ENCODE measurements at places on chromosomes 6 and 20.
A peak's percentile ranks its signal among the peaks of the same experiment; 100 is the strongest.

DNA sequence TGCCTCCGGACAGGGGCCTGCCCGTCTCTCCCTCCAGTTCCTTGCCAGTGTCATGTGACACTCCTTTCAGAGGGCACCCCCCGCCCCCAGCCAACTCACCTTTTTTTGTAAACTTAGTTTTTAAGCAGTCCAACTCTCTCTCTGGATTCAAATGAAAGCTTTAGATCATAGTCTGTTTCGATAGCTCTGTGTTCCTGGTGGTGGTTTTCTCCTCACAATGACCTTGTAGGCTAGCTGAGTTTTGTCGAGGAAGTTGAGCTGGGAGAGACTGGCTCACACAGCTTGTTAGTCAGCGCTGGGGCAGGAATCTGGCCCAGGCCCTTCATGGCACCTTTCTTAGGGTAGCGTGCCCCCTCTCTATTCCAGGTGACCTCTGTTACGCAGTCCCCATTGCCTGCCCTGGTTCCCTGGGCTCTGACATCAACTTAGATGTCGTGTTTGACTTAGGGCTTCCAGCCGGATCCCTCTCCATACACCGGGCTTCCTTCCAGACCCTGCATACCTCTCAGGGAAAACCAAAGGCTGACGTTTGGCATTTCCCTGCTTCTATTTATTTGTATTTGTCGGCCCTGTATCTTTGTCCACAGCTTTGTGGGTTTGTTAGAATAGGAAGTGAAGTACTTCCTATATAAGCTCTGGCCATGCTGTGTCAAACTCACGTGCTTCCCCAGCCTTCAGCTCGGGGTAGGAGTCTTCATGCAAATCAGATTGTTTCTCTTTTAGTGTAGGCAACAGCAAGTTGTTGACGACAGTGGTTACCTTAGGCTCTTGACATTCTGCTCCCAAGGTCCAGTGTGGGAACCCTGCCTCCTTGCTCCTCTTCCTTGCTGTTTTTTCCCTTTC is 12.7 kb downstream of the IGF2R start:
- DNase-seq = peak; percentile 62

DNA sequence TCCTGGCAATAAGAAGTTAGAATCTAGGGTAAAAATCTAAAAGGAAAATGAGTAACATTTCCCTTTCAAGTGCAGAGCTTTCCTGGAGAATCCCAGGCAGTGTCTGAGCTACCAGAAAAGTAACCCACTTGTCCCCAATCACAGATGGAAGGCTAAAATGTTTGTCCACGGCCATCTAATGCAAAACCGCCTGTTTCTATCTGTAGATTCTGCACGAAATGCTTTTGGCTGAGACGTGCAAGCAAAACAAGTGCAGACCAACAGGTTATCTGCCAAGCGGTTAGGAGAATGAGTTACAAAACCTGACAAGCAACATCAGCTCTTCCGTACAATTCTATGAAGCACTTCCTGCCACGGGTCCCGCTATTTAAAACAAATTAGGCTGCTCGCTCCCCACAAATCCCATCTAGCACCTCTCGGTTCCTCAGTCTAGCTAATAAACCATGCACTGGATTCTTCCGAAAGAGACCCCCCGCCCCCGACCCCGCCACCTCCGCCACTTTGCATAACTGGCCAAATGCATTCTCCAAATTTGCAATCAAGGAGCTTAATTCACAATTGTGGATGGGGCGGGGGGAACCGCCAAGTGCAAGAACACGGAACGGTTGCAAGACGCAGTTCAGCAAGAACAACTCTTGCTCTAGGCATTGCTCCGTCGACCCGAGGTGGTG is 1.4 kb downstream of the ELOVL5 start:
- peak; percentile 48 for DNase-seq

DNA sequence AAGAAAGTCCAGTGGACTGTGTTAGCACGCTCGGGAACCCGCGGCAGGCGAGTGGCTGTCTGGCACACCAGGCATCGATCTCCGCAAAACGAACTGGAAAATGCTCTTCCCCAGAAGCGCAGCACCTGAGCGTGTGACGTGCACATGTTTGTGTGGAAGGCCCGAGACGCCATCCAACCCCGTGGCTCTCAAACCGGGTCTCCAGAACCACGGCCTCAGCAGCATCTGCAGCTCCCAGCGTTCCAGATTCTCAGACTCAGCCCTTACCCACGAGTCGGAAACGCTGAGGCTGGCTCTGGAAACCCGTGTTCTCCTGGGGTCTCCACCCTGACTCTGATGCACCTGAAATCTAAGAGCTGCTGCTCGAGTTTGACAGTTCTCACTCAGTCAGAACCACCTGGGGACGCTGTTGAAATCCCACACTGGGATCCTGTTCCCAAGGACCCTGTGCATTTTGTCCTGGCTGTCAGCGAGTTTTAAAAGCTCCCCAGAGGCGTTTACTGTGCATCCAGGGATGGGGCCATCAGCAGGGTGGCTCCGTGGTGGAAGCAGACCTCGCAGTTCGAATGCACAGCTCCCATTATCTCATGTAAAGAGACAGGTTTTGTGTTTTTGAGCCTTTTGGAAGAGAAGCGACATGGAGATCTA is 69.0 kb downstream of the DLL1 start:
- DNase-seq = no peak

- DNase-seq = peak; percentile 18
Measured at GRCh38 chr6:117346142-117346930, 79.4 kb downstream of the ROS1 start.

DNA sequence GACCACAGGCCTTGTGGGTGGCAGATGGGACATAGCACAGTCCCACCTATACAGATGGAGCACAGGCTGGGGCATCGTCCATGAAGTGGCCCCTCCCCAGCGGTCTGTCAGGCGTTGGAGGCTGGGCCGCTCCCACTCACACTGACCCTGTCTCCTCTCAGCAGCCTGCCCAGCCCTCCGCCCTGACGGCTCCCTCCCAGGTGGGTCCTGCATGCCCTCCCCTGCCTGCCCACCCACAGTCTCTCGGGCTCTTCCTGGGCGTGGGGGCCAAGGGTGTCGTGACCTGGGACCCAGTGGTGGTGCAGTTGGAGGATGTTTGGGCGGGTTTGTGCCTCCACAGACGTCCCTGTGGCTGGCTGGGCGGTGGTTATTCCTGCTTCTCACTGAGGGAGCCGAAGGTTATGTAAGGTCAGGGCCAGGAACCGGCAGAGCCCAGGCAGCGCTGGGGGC is 22.3 kb downstream of the COL20A1 start:
- DNase-seq = no peak

DNA sequence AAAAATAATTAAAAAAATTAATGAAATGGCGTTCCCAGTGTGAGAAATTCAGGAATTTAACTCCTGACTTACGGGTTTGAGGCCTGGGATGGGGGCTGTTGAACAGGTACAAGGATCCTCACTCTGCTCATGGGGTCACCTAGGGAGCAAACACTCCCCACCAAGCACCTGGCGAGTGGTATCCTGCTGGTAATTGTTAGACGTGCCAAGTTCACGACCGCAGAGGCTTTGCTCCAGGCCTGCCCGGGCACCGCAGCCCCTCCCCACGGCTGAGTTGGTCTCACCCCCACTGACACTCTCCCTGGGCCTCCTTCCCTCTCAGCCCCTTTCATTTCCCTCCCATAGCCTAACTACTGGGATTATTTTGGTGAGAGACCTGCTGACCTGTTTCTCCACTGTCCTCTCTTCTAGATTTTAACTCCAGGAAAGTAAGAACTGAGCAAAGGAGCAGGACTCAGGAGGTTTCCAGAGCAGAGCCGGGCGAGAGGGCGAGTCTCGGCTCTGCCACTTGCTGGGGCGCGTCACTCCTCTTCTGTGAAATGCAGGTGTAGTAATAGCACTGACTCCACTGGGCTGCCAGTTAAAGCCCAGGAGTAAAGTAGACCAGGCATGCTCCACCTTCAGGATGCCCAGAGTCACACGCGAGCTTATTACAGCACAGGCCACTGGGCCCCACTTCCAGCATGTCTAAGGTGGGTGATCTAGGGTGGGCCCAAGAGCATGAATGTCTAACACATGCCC is 22.8 kb downstream of the BMP7 start:
- no peak for DNase-seq

DNA sequence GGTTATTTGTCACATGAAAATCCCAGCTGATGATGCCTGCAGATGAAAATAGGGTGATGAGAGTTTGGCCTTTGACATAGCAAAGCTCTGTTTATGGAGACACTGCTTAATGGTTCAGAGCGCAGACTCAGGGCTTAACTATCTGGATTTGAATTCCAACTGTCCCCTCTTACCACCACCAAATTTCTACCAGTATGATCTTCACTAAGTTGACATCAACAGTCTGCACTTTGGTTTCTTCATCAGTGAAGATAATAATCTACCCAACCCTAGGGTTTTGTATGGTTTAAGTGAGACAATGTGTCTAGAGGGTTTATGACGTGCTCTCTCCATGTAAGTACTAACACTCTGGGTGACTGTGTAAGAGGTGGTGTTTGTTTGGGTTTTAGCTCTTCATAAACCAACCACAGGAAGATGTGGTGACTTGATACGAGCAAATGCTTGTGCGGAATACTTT is 151.4 kb upstream of the TNFAIP3 start:
- peak; percentile 88 for DNase-seq

DNA sequence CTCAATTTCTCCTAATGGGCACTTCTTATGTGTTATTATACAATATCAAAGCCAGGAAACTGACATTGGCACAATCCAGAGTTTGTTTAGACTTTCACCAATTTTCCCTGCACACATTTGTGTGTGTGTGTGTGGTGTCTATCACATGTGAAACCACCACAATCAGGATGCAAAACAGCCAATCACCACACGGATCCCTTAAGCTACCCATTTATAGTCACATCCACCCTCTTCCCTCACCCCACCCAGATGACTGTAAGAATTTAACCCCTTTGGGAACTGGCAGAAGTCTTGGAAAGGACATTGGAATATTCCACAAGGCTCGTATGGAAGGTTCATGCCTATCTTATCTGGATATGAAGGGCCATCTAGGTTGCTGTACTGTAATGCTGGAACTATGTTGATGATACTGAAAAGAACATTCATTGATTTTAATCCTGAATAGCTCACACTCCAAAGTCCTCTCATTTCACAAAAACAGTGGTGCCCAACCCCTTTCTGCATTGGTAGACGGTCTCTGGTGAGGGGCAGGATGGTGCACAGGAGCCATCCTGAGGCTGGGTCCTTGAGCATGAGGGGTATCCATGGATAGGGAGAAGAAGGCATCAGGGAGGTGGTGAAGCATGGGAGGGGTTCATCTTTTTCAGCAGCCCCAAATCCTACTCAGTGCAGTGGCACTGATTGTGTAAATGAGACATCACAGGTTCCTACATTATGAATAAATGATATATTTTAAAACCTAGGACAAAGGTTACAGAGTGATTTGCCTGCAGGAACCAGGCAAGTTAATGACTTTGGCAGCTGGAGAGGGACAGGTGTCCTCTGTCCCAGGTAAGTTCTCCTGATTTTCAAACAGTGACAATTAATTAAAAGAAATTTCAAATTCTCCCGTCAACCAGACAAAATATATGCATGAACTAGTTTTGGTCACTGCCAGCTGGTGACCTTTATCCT is 12.1 kb upstream of the CTCFL start:
- DNase-seq = no peak

- DNase-seq = no peak
Measured at GRCh38 chr20:62063981-62064769, 1.5 kb downstream of the TAF4 start.

DNA sequence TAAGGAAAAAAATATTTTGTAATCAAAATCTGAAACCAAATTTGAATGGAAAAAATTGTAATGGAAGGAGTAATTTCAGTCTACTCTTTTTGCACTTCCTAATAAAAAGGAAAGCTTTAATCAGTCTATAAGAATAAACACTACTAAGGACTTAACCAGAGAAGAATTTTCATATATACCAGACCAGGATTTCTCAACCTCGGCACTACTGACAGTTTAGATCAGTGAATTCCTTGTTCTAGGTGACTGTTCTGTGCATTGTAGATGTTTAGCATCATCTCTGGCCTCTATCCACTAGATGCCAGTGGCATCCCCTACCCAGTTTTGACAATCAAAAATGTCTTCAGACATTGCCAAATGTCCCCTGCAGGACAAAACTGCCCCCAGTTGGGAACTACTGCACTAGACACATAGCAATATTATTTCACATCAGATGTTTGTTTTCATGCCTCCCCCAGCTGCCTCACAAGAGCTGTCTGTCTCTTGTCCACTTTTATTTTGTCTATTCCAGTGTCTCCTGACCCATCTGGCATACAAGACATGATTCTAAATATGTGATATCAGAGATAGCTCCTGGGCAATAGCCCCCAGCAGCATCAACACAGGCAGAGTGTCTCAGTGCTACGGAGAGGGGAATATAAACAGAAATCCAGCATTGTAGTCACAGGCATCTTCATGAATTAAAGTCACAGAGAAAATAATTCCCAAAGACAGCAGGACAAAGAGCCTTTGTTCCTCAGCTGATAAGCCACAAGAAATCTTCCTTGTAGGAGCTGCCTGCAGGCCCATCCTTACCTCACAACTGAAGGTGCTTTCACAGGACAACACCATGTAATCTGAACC is 27.0 kb downstream of the DNAAF9 start:
- DNase-seq = no peak

DNA sequence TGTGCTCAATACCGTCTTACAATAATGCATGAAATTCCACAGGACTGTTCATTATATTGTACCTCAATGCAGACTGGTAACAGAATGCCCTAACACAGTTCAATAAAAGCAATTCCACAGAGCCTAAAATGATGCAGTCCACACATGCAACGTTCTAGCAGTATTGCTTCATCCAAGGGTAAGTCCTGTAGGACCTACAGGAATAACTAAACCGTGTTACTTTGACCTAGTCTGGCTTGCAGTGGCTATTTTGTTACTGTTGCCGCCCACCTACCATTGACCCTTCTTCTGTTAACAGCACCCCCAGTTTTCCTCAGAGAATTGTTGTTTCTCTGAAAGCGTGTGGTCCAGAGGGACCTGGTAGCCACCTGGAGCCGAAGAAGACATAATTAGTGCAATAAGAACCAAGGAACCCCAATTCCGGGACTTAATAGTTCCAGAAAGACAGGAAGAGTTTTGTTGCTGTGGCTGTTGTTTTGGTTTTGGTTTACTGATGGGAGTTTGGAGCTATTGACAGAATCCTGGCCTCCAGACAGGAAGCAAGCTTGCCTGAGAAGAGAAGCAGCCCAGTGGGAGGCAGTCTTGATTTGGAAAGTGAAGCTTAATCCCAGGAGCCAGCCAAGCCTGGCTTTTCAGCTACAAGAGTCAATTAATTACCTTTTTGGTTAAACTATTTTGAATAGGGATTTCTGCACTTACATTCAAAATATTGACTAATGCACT is 91.3 kb downstream of the FRK start:
- DNase-seq = no peak

All from CD4-positive, alpha-beta T cell treated with Interleukin-1 beta for 1 hour (primary cell).